Spleen (tissue), 13 donors: ENCODE measurements at places on chromosomes 3 and 15. TPM values are rescaled to one million over a fixed set of nuclear protein-coding genes. Genes with fewer than 3 reads are reported as not detected.

- DNase-seq, result no peak
These were observed 11.8 kb downstream of the CACNA1D start for GRCh38 chr3:53506110-53506762.

CCDC80 gene
- 30.6 TPM for total RNA-seq

GRM7 gene
- not detected for total RNA-seq

DNA sequence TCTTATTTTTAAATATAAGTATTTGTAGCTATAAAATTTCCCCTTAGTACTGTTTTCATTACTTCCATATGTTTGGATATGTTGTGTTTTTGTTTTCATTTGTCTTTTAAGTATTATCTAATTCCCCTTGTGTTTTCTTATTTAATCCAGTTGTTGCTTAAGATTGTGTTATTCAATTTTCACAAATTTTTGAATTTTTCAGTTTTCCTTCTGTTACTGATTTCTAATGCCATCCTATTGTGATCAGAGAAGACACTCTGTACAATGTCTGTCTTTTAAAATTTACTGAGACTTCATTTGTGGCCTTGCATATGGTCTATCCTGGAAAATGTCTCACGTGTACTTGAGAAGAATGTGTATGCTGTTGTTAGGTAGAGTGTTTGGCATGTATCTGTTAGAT is 795.6 kb upstream of the CFAP20DC start:
- DNase-seq, result no peak

C3orf33 gene
- 2.1 TPM for total RNA-seq

DNA sequence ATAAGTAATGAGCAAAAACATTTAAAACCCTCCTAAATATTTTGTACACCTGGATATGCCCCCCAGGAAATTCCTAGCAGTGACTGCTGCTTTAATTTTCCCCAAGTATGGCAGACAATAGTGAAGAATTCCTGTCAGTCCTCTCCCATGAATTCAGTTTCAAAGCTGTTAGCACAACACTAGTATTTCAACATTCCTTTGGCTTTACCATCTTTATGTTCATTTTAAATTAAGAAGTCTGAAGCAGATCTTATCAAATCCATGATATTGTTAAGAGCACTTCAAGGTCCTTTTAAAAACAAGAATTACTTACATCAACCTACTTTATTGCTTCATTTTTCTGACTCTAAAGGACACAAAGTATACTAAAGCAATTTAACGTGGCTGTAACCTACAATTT is 28.8 kb upstream of the CDIN1 start:
- DNase-seq, result no peak

NUP210 gene
- 49.8 TPM for total RNA-seq

DNA sequence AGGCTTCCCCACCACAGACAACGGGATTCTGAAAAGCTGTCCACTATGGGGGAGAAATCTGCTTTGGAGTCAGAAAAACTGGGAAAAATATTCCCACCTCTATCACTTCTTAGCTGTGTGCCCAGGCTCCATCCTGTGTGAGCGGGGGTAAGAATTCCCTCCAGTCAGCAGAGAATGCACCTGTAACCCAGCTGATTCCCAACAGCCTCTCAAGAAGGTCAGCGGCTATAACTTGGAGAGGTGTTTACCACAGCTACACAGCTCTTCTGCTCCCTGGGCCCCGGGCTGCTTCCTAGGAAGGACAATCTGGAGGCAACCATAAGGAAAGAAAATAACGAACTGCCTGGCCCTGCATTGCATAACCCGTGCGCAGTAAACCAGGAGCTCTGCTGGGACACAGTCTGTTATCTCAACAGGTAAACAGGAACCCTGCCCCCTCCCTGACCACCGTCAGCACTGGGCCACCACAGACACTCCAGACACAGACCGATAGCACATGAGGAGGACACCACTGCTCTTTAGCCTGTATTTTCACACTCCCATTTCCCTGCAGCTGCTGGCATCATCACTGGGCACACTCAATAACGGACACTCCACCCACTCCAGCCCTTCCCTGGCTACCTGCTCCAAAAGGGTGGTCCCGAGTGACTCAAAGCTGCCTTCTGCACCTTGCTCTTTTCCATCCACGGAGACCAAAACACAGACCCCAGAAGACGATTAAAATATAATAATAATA is 2.1 kb downstream of the RAB43 start:
- DNase-seq, result peak; percentile 81

KIF9 gene
- total RNA-seq, result 3.9 TPM

CACNA2D2 gene
- 0.85 TPM for total RNA-seq

- peak; percentile 59 for DNase-seq
These were observed 4.8 kb downstream of the TMIE start for GRCh38 chr3:46705751-46706552.

- no peak for DNase-seq
These were observed 46.2 kb downstream of the ILDR1 start for GRCh38 chr3:121975702-121976302.

GRCh38 chr3:159992589-159992988 is 4.0 kb downstream of the IL12A start:
- no peak for DNase-seq

ISL2 gene
- 0.37 TPM for total RNA-seq
